ENCODE measurements at places on chromosomes 2 and 18.

DNA sequence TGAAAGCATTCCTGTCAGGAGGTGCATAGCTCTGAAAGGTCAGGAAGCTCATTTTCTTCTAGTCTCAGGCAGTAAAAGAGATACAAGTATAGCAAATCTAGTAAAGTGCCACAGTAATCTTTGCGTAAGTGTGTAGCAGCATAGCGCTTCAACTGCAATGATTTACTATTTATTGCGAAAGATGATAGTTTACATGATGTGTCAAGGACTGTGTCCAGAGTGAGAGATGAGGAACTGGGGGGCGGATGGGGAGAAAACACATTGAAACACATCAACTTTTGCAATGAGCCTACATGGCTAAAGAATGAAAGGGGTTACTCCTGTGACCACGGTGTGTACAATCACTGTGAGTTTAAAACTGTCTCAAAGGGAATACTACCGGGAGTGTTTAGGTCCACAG lies 644.4 kb downstream of the GALR1 start:
- no peak for DNase-seq

- no peak for DNase-seq
These were observed 955.8 kb downstream of the TDRD15 start for GRCh38 chr2:22079583-22079982.

GRCh38 chr2:27014771-27015433 lies 17.9 kb upstream of the TMEM214 start:
- DNase-seq, result no peak

GRCh38 chr18:7668392-7668791 lies 101.3 kb downstream of the PTPRM start:
- DNase-seq, result no peak

DNA sequence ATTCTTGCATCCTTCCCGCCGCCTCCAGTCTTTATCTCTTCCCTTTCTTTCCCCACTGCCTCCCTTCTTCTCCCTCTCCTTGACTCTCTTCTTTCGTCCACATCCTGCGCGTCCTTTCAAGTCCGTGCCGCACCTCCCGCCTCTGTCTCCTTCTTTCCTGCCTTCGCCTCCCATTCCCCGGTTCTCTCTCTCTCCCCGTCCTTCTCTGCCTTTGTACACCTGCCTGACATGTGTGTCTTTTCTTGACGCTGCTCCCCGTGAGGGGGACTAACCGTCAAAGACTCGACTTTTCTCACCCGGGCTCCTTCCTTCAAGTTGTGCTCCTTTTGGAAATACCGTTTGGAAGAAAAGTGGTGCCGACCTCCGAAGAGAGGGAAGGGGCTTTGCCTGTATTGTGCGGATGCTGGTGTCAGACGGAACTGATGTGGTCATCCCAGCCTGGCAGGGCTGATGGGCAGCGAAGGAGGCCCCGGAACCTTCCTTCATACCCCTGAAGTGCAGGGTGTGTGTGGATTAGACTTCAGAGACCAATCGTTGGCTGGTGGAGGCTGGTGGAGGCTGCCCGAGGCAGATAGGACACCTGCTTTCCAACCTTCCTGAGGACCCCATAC lies 879 bp downstream of the TMEM178A start:
- no peak for DNase-seq

- no peak for DNase-seq
These were observed 23.4 kb upstream of the UGP2 start for GRCh38 chr2:63818271-63818670.

DNA sequence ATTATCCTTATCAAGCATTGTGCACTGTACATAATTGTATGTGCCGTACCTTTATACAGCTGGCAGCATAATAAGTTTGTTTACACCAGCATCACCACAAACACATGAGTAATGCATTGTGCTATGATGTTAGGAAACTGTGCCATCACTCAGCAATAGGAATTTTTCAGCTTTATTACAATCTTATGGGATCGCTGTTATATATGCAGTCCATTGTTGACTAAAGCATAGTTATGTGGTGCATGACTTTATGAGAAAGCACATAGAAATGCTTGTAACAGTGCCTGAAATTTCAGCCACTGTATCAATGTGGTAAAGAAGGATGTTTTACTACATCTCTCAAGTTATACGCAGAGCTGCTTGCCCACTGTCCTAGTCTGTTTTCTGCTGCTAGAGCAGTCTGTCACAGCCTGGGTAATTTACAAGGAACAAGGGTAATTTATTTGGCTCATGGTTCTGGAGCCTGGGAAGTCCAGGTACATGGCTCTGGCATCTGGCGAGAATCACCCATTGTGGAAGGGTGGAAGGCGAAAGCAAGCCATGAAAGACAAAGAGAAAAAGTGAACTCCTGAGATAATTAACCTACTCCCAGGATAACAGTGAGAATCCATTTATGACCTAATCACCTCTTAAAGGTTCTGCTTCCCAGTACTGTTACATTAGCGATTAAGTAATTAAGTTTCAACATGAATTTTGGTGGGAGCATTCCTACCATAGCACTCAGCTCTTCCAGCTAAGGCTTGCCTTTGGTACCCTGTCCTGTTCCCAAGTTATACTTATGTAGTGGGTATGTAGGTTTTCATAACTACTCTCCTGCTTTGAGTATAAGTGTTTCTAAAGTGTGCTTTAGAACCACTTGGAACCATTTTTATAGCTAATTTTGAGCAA lies 4.6 kb downstream of the MAP3K20 start:
- DNase-seq, result no peak

DNA sequence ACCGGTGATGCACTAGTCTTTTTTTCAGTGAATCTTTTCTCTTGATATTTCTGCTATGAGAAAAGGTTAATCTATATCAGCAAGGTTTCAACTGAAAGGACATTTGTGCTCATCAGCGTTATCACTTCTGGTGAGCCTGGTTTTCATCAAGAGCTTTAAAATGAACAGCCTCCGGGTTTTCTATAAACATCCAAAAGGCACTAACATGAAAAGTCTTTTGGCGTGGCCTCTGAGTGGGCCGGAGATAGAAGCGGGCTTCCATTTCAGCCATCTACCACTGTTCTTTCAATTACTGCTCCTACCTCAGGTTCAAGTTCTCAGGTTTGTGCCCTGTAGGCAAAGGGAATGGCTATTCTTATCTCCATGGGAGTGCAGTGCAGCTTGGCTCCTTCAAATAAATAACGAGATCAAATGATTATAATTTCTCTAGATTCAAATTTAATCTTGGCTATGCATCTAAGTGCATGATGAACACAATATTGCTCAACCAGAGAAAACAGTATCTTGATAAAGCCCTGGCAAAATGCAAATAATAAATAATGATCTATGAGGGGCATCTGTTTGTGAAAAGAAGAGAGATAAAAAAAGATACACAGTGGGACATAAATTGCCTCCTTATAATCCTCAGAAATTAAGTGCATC lies 314.8 kb downstream of the CDH2 start:
- DNase-seq, result no peak

GRCh38 chr18:8400825-8401224 lies 208.4 kb upstream of the RAB12 start:
- no peak for DNase-seq

DNA sequence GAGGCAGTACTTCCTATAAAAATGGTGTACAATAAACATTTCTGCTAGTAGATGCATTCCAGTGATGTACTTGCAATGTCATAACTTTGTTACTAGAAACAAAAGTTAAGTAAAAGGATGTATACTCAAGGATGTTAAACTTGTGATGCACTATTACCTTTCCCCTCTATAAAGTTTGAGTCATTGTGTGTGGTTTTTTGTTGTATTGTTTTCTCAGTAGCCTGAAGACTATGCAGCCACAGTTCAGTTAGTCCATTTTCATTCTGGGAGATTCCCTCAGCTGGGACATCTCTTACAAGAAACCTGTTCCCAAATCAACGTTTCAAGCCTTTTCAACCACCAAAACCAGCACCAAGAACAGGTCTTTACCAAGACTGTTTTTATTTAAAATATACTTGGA lies 5.6 kb downstream of the ATP5MC3 start:
- no peak for DNase-seq

DNA sequence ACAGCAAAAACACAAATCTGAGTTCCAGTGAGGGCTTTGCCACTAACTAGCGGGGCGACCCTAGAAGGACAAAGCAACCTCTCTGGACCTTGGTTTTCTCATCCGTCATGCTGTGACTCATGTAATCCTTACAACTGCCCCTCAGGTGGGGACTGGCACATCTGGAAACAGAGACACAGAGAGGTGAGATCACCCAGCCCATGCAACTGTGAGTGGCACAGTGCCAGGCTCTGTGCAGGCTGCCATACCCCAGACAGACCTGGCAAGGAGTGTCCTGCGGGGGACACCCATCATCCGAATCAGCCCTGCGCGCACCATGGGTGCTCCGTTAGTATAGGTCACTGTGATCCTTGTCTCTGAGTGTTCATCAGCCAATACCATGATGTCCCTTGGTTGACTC lies 198.3 kb downstream of the SMAD7 start:
- DNase-seq, result no peak

- no peak for DNase-seq
These were observed 265.1 kb upstream of the TNP1 start for GRCh38 chr2:217125014-217125413.

DNA sequence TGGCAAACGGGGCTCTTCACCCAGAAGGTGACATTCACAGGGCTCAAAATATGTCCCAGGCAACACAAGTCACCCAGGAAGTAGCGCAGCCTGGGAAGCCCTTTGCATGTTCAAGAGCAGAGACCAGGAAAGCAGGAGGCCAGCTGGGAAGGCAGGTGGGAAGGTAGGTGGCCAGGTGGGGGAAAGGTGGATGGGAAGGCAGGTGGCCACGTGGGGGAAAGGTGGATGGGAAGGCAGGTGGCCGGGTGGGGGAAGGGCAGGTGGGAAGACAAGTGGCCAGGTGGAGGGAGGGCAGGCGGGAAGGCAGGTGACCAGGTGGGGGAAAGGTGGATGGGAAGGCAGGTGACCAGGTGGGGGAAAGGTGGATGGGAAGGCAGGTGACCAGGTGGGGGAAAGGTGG lies 102.7 kb downstream of the ZNF516 start:
- DNase-seq, result no peak

- no peak for DNase-seq
These were observed 112.0 kb upstream of the TEKT4 start for GRCh38 chr2:94759211-94759610.

DNA sequence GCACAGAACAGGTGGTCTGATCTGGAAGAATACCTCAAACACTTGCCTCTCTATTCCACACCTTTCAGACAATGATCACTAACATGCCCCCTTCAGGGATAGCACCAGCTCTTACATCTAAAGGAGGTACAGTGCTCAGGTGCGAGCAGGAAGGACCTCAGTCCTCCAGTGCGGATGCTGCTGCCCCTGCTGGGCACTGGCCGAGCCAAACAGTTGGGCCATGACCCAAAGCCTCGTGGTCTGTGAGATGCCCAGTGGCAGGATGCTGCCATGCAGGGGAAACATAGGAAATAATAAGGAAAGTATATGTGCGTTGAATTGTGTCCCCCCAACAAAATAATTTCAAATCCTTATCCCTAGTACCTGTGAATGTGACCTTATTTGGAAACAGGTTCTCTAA lies 243.7 kb downstream of the NDUFA10 start:
- no peak for DNase-seq

DNA sequence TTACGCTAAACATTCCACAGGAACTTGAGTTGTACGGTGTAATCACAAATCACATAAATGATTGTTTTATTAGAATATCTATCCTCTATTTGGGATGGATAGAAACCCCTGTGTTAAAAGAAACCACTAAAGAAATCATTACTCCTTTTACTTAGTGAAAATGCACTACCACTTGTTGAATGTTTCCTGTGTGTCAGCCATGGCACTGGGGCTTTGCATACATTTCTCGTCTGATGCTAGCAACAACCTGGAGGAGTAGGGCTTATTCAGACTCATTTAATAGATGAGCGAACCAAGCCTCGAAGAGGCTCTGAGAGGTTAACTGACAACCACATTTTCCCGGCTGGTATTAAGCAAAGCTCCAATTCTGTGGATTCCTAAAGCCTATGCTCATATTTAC lies 60.5 kb upstream of the PELI1 start:
- no peak for DNase-seq

GRCh38 chr2:223943561-223944008 lies 1.6 kb downstream of the WDFY1 start:
- no peak for DNase-seq
